ENCODE measurements at places on chromosomes 11 and 22.

- no peak for DNase-seq
Measured at GRCh38 chr22:27557286-27558008, 244.1 kb downstream of the MN1 start.

DNA sequence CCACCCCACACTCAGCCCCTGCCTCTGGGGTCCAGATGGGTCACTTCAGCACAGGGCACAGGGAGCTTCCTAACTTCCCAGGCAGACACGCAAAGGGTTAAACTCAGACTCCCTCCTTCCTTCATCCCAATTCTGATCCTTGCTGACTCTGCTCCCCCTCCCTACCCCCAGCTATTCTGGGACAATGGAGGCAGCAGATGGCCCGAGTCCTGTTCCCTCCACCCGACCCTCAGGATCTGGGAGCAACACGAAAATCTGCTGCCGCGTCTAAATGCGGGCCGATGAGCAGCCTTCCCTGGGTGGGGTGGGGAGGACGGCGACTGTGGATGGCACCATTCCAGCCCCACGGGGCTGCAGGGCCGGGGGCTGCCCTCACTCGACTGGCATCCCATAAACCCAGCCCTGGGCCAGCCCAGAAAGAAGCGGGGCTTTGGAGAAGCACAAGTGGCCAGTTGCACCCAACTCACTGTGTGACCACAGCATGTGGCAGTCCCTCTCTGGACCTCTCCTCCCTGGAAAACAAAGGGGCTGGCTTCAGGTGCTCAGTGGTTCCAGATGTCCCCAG, 18.7 kb downstream of the MFNG start:
- peak; percentile 54 for DNase-seq

- DNase-seq = no peak
Measured at GRCh38 chr22:49688516-49689254, 139.0 kb downstream of the BRD1 start.

DNA sequence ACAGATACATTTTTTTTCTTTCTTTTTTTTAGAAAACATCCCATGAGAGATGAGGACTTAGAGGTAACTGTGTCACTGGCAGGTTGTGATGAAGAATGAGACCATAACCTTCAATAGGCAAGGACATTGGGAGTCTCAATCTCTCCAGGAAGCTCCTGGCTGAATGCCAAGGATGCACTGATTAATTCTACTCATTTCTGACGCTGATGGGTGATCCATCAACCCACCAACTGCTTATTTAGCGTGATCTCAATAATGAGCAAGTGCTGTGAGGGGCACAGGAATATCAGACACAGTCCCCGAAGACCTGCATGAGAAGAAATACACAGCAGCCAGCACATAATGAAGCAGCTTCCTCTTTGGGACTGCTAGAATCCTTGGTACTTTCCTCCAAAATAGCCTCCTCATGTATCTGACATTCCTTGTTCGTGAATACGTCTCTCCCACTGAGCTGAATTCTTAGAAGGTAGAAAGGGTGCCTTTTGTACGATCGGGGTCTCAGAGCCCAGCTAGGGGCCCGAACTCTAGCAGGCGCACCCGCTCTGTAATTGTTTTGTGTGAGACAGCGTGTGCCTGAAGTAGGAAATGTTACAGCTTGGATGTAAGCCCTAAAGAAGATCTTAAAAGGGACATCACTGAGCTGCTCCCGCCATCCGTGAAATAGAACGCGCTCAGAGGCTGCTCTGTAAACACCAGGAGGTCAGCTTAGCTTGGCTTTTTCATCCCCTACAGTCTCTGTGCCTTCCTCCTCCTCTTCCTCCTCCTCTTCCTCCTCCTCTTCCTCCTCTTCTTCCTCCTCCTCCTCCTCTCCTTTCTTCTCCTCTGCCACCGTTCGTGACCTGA, 7.2 kb downstream of the CLMP start:
- no peak for DNase-seq
